ENCODE measurements at places on chromosomes 3 and 15.

DNA sequence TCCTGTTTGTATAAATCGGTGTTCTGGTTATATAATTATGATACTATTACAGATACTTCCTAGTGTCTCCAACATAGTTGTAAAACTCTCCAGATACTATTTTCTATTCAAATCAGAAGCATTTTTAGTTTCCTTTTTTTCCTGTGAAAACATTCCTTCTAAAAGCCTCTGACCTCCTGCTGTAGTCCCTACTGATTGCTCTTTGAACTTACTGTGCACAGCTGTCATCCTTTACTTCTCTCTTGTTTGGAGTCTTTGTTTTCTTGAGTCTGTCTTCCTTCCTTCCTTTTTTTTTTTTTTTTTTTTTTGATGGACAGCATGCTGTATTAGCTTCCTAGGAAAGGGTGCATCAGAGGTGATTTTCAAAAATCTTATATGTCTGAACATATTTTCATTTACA is 28.9 kb downstream of the NR2C2 start:
- no peak for DNase-seq

GRCh38 chr15:99095626-99096025 is 9.3 kb upstream of the SYNM start:
- no peak for DNase-seq

- no peak for DNase-seq
Observed at GRCh38 chr3:156148345-156148945, 28.1 kb downstream of the KCNAB1 start.

- DNase-seq = no peak
Observed at GRCh38 chr3:172323894-172324610, 124.2 kb downstream of the GHSR start.

GRCh38 chr3:194714564-194714963 is 28.9 kb downstream of the FAM43A start:
- no peak for DNase-seq

- DNase-seq = no peak
Observed at GRCh38 chr3:193895409-193895808, 240.5 kb upstream of the HES1 start.

DNA sequence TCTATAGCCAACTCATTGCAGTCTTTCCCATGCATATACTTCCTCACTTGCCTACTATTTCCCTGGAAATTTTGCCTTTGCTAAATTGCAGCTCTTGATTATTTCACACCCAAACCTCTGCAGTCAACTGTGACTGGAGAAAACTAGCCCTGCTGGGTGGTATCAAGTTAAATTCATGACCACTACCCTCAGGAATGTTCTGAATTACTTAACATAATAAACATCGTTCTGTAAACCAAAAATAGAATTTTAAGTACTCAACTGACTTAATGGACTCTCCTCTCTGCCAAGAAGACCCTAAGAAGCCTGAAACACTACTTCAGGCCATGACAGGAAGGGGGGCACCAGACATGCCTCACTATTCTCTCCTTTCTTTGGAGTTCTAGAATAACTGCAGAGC is 1278.0 kb upstream of the GBE1 start:
- no peak for DNase-seq

DNA sequence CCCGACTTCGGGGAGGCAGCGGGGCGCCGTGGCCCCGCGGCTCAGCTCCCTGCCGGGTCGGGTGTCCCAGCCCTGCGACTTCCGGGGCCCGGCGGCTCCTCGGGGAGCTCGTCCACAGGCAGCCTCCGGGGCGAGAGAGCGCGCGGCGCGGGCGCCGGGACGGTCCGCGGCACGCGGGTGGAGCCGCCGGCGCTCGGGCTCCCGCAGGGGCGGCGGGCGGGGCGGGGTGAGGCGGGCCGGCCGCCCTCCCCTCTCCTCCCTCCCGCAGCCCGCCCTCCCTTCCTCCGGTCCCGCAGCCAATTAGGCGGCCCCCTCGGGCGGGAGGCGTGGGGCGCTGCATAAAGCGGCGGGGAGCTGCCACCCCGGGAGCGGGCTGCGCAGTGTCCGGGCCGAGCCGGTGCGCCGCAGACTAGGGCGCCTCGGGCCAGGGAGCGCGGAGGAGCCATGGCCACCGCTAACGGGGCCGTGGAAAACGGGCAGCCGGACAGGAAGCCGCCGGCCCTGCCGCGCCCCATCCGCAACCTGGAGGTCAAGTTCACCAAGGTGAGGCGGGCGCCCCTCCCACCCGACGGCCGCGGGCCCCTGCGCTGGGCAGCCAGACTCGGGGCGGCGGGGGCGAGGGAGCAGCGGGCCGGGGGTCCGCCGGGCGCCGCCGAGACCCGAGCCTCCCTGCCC is at the start of gene ALDH1A3:
ALDH1A3 (plus strand) TSS at position 368 of the 675 bp plus-strand sequence; CDS start at position 445, 77 bp downstream.
- no peak for DNase-seq

DNA sequence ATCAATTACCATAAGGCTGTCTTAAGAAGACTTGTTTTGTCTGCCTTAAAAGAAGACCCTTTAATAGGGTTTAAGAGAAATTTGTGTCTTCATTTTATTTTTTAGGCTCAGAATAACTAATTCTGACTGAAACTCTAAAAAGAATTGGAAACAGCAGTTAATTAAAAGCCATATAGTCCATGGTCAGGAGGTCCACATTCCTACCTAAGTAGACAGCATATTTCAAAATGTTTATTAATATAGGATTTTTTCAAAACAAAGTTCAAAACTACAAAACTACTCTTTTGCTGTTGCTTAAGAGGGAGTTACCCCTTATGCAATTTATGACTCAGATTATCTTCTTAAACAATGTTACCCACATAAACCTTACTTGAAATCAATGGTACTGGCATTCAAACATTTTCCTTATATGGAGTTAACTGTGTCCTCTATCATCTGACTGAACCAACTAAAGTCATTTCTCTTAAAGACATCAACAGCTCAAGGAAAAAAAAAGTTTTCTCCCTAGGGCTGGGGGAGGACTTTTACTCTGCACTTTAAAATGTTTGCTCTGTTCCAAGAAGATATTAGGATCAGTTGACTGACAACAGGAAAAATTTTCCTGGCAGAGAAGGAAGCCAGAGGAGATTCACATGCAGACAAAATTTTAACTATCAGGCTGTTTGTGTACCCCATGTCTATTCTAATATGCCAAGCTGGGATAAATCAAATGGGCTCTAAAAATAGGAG is 56.8 kb upstream of the NANOGP8 start:
- no peak for DNase-seq

GRCh38 chr3:85922374-85922773 is 963.6 kb downstream of the CADM2 start:
- DNase-seq = no peak

DNA sequence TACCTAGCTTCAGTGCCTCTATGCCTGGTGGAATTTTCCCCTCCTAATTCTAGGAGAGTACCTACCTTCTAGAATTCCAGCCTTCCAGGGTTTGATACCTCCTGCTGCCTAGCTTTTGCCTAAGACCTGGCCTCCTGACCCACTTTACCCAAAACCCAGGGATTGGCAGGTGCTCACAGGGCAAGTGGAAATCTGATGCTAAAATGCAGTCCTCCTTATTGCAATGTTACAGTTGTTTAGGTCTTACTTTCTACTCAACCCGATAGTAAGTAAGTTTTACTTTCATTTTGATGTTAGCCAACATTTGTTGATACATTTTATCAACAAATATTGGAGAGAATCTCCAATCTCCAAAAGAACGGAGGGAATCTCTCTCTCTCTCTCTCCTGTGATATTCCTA is 275.9 kb downstream of the DOCK3 start:
- DNase-seq = no peak

DNA sequence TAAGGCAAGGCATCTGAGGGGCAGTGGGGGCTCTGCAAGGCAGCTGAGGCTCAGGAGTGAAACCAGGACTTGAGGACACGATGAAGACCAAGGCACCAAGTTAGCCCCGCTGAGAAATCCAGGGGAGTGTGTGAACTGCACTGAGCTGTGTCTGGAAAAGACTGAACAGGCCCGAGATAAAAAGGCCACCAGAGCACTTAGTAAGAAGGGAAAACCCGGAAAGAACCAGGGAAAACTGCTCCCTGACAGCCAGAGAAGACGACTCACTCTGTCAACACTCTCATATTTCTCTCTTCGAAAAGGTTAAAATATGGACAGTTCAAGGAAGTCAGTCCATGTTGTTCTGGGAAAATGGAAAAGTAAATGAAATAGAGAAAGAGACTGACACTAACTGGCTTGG is 109.0 kb downstream of the SEC22A start:
- no peak for DNase-seq

GRCh38 chr15:90037961-90038631 is 37.0 kb downstream of the ZNF710 start:
- DNase-seq = no peak

GRCh38 chr3:197746209-197746608 is 3.5 kb upstream of the FYTTD1 start:
- DNase-seq = no peak

GRCh38 chr15:78001656-78002055 is 75.9 kb downstream of the TBC1D2B start:
- DNase-seq = no peak

DNA sequence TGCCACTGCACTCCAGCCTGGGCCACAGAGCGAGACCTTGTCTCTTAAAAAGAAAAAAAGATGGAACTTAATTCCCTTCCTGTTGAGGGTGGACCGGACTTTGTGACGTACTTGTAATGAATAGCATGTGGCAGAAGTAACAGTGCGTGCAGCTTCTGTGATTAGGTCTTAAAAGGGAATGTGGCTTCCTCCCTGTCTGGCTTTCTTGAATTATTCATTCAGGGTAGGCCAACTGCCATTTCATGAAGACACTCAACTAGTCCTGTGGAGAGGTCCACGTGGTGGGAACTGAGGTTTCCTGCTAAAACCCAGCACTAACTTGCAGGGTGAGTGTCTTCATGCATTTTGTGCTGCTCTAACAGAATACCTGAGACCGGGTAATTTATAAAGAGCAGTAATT is 98.9 kb upstream of the PIAS1 start:
- no peak for DNase-seq

GRCh38 chr3:65401359-65402305 is 637.1 kb downstream of the MAGI1 start:
- DNase-seq = no peak

GRCh38 chr3:35641331-35641730 is 2.0 kb downstream of the ARPP21 start:
- no peak for DNase-seq

GRCh38 chr15:34837246-34838016 is 42.1 kb upstream of the ACTC1 start:
- no peak for DNase-seq

GRCh38 chr3:144868506-144868905 is 896.9 kb downstream of the DIPK2A start:
- no peak for DNase-seq

DNA sequence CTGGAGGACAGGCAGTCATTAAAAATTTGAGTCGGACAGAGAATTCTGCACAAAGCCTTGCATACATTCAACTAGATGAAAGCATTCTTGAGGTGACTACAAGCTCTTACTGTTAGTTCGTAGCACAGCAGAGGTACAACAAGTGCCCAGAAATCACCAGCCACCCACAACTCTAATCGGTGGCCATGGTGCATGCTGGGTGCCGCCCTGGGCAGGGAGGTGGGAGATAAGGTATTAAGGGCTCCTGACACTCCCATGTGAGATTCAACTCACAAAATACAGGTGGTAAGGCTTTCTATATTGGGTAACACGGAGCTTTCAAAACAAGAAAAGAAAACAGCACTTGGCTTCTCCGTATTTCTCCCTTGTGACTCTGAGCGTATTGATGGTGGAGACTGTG is 66.0 kb downstream of the MEIS2 start:
- DNase-seq = no peak

- no peak for DNase-seq
Observed at GRCh38 chr3:188390775-188391443, 237.0 kb downstream of the LPP start.

- no peak for DNase-seq
Observed at GRCh38 chr3:73508330-73508954, 116.3 kb downstream of the PDZRN3 start.

GRCh38 chr3:5126586-5126985 is 4.5 kb downstream of the ARL8B start:
- no peak for DNase-seq

- no peak for DNase-seq
Observed at GRCh38 chr3:195704433-195704999, 16.3 kb upstream of the MUC20 start.

- DNase-seq = no peak
Observed at GRCh38 chr3:10283638-10284037, 9.1 kb downstream of the GHRL start.

DNA sequence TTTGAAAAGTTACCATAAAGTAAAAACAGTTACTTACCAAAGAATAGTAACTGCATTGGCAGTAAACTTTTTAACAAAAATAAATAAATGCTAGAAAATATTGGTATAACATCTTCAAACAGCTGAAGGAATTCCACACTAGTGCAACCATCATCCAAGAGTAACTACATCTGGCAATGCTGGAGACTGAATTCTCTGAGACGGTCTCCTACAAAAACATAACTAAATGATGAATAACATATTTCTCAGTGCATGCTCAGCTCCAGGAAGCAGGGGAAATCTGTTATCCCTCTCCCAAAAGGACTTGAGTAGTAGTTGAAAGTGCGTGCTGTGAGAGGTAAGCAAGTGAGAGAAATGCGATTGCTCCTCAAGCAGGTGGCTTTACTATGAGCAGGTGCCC is 526.8 kb upstream of the CCDC54 start:
- no peak for DNase-seq

- DNase-seq = no peak
Observed at GRCh38 chr3:60827666-60828065, 423.6 kb downstream of the FHIT start.

DNA sequence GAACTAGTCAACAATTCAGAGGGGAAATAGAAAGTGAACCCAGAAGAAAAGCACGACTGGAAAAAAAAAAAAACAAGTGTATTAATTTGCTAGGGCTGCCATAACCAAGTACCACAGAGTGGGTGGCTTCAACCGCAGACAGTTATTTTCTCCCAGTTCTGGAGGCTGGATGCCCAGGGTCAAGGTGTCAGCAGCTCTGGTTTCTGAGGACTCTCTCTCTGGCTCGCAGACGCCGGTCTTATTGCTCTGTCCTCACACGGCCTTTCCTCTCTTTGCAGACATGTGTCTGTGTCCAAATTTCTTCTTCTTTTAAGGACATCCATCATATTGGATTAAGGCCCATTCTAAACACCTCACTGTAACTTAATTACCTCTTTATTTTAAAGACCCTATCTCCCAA is 291.8 kb downstream of the XXYLT1 start:
- peak; percentile 31 for DNase-seq

DNA sequence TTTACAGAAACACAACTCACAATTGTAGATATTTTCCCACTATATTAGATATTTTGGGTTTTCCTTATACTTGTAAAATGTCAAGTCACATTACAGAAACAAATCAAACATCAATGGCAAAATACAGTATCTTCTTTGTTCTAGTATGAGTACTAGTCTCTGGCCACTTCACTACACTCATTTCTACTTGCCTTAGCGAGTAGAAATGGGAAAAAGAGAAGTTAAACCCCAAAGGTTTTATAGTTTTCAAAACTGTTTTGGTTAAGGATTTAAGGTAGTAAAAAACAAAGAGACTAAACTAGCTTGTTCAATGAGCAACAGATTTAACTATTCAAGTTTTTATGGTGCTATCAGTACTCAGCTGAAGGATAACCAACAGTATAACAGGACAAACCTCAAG is 81.7 kb downstream of the BTD start:
- no peak for DNase-seq
